Right atrium auricular region (tissue), 2 donors: ENCODE measurements at places on chromosomes 7 and 10.
A peak's percentile ranks its signal among the peaks of the same experiment; 100 is the strongest.

DNA sequence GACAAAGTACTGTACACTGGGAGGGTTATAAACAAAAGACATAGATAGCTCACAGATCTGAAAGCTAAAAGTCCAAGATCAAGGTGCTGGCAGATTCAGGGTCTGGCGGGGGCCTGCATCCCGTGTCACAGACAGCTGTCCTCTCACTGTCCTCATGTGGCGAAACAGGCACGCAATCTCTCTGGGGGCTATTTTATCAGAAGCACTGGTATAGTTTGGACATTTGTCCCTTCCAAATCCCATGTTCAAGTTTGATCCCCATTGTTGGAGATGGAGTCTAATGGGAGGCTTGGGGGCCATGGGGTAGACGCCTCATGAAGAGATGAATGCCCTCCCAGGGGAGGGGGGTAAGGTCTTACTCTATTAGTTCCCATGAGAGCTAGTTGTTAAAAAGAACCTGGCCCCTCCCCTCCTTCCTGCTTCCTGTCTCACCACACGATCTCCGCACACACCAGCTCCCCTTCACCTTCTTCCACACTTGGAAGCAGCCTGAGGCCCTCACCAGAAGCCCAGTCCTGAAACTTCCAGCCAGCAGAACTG lies 72.5 kb upstream of the UCN3 start:
- no peak for DNase-seq

GRCh38 chr10:117503244-117504205 lies 39.0 kb upstream of the EMX2 start:
- no peak for DNase-seq

- peak; percentile 93 for DNase-seq
Observed at GRCh38 chr10:51706225-51706624, 6.8 kb upstream of the CSTF2T start.

DNA sequence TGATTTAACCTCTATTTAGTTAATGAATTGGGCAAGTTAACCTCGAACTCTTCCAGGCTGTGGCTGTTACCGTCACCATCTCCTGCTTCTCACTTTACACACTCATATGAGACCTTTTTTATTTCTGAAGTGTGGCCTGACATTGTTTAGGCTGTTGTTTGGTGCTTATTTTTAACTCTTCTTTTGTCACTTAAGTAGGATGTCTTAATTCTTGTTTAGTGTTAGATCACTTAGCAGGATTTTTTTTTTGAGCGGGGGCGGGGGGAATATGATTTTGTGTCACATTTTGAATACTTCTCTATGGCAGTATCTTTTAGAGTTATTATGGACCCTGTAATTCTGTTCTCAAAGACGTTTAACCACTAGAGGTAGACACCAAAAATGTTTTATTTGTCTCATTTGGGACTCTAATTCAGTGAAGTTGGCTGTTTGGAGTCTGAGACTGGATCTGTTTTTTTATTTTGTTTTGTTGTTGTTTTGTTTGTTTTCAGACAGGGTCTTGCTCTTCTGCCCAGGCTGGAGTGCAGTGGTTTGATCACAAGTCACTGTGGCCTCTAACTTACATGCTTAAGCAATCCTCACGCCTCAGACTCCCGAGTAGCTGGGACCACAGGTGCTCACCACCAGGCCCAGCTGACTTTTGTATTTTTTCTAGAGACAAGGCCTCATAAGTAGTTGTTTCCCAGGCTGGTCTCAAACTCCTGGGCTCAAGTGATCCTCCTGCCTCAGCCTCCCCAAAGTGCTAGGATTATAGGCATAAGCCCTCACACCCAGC lies 73.5 kb downstream of the CUX1 start:
- no peak for DNase-seq

DNA sequence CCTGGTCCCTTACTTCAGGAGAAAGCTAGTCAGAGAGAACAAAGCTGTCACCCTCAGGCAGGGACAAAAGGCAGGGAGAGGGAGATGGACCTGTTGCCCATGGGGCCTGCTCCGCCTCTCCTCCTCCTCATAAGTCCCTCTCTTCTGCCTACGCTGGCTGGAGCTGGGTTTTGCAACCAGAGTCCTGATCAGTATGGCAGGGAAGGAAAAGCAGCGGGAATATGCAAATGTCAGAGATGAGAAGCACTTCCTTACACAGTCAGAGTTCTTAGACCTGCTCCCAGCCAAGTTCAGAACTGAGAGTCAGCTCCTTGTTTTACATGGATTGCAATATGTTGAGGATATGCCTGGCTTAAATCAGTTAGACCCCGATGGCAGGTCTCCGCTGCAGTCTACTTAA lies 231.1 kb downstream of the ADAM12 start:
- no peak for DNase-seq

GRCh38 chr7:1586827-1587705 lies 17.2 kb upstream of the PSMG3 start:
- DNase-seq: no peak

- DNase-seq: no peak
Observed at GRCh38 chr7:155064186-155064585, 5.9 kb upstream of the HTR5A start.

GRCh38 chr10:12196531-12197211 lies 683 bp downstream of the CDC123 start:
- DNase-seq: no peak

GRCh38 chr10:55330486-55330885 lies 529.5 kb upstream of the PCDH15 start:
- DNase-seq: no peak

DNA sequence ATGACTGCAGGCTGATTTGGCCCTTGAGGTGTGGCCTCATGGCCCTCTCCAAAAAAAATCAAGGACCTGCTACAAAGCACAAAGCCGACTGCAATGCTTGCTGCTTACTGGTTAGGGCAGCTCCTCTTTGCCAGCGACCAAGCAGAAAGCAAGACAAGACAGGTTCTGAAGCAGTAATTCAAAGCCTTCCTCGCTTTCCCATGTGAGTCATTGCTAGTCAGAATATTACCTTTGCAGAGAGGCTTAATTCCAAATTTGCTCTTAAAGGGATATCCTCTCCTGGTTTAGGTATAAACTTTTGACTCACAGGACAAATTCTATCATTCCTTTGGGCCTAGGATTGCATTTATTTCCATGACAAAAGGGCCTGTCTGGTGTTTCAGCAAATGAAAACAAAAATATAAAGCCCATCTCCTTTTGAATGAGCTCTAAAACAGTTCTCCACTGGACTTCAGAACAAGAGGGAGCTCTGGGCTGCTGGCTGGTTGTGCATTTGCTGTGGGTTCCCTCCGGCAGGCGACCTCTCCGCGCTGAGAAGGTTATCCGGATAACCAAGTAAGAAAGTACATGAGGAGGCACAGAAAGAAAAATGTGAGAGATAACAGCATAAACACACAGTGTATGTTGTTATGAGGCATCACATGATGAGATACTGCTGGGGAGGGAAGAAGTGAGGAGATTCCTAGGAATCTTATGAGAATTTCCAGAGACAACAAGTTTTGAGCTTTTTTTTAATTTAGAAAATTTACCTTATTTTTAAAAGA lies 90.8 kb downstream of the EGFR start:
- DNase-seq: no peak

DNA sequence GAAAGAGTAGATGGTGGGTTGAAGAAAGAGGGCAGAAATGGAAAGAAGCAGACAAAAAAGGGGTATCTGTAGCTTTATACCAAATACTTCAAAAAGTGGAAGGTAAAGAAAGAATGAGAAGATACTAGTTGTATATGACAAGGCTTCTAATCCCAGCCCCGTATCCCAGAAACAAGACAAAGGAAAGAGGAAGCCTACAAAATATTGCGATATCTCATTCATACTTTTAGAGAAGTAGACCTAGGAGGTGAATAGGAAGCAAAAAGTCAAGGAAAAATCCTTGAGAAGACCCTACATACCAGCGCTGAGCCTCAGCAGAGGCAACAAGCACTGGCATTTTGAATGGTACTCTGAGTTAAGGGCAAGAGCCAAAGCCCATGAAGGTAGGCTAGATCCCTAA lies 26.6 kb downstream of the PHTF2 start:
- DNase-seq: no peak

DNA sequence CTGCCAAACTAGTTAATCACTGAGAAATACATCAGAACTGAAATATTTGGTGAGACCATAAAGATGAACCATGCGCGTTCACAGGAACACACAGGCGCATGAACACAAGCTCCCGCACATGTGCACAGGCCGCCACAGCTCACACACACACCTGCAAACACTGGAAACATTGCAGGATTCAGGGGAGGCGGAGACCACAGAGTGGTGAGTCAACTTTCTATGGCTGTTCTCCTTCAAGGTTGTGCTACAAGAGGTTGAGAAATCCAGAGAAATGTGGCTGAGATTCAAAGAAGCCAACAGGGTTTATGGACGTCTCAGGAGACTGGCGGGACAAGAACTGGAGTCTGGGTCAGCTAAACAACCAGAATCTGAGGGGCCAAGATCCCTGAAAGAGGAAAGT lies 17.8 kb downstream of the ESYT2 start:
- no peak for DNase-seq
